ENCODE measurements at places on chromosomes 3 and 15.

GRCh38 chr15:37219211-37219701 is 118.9 kb upstream of the MEIS2 start:
- no peak for DNase-seq

GRCh38 chr15:57626713-57627440 is 35.2 kb downstream of the MYZAP start:
- no peak for DNase-seq

DNA sequence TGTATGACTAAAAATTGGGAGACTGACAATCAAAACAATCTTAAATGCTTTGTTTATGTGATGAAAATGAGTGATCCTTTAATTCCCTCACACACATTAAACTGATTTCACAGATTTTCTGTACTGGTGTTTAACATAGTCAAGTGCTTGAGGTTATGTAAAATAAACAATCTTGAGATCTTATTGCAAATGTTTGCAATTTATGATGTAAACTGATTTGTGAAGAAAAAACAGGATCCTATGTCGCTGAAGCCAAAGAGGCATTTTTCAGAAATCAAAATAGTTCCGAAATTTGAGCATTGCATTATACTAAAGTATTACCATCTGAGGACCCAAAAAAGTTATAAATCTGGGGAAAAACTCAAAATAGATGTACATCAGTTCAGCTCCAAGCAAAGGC is 12.7 kb downstream of the SHOX2 start:
- no peak for DNase-seq

GRCh38 chr3:183551930-183552329 is 3.6 kb downstream of the KLHL6 start:
- DNase-seq = no peak

DNA sequence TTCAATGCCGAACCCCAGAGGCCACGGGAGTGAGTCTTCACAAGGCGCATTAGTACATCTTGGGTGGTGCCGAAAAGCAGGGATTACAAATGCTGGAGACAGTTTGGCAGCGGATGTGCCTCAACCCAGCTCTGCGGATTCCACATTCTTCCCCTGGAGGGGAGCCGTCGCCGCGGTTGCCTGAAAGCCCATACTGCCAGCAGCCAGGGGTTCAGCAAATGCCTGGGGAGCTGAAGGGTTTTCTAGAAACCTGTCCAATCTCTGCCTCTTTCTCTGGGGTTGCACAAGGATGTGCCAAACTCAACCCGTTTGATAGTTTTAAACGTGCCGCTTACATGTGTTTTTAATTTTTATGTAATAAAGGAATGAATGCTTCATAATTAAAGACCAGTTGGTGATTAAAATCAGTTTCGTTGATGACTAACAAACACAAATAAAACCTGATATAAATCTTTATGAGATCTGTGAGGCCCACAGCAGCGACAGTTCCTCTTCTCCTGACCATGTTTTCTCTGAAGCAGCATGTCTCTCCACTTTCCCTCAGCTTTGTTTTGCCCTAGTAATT is 74.6 kb upstream of the LEKR1 start:
- peak; percentile 88 for DNase-seq

DNA sequence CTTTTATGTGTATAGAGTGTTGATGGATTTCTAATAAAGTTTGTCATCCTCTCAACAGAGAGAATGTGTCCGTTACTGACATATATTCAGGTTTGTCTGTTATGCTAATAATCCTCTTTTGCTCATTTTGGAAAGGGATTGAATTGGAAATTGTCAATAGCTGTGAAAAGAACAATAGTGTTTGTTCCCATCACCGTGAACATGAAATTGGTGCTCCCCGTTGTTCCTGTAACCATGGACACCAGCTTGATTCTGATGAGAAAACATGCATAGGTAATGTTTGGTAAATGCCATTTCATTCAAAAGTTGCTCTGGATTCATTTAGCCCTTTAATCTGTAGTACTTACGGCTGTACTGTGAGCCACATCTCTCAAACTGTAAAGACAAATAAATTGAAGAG is 707.0 kb upstream of the GOLIM4 start:
- no peak for DNase-seq

GRCh38 chr15:51097553-51098330 is 3.0 kb upstream of the TNFAIP8L3 start:
- DNase-seq = no peak

GRCh38 chr3:44079916-44080315 is 161.8 kb upstream of the TOPAZ1 start:
- no peak for DNase-seq

GRCh38 chr3:155032918-155033317 is 47.2 kb upstream of the MME start:
- peak; percentile 94 for DNase-seq

DNA sequence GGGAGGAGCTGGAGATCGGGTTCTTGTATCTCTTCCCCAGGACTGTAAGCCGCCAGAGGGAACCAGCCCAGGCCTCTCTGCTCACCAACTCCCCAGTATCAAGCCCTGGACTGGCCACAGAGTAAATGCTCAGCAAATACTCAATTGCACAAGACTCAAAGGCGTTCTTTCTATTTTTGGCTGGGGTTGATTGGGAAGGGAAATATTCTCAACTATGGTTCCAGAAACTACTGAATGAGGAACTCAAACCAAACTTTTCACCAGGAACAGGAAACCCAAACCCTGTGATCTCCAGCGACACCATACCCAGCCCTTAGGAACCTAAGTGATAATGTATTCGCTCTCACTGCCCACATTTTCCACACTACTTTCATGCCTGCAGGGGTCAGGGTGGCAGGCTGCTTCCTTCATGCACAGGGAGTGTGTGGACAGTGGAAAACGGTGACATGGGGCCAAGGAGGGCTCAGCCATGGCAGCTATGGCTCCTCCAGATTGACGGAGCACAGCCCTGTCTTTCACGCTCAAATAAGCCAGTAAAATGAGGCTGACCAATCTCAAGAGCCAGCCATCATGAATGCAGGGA is 124.7 kb upstream of the RAD18 start:
- no peak for DNase-seq

GRCh38 chr3:12388185-12388584 is 96.1 kb upstream of the TSEN2 start:
- no peak for DNase-seq

GRCh38 chr3:39255503-39256325 is 24.1 kb downstream of the CX3CR1 start:
- no peak for DNase-seq

Data from fibroblast of skin of left biceps (primary cell).